Keratinocyte (primary cell): ENCODE measurements at places on chromosomes 7 and 10. TPM values are rescaled to one million over a fixed set of nuclear protein-coding genes. Genes with fewer than 3 reads are reported as not detected.

FAM25C gene
- 4.8 to 28.2 TPM (median 26.2 TPM) in 3 replicates for polyA plus RNA-seq

- H3K27ac ChIP-seq: peak overlapping the region; percentile 0
- no peaks in the 10 kb centered on the region for H3K27me3 ChIP-seq
- H3K36me3 ChIP-seq: peaks cover 3% of the 10 kb centered on the region
- no peak overlapping the region for H3K4me3 ChIP-seq
- H3K4me1 ChIP-seq: no peaks in the 10 kb centered on the region
- peak; percentile 36 for DNase-seq
Observed at GRCh38 chr7:5665094-5666025, 116.1 kb downstream of the RNF216 start.

DNA sequence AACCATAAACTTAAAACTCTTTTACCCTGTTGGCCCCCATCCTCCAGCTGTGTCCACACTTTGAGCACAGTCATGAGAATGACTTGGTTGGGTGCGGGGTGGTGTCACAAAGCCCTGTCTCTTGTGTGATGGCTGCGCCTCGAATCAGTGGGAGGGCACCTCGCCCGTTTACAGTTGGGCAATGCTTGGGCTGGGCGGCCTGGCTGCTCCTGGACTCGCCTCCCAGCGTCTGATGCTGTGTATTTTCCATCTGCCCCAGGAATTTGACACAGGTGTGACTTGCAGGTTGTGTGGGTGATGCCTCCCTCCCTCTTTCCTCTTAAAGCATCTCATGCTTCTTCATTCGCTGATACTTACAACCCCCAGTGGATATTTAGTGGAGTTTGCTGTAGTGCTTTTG, 33.7 kb downstream of the CHST12 start:
- H3K4me3 ChIP-seq: no peak overlapping the region
- H3K4me1 ChIP-seq: peaks cover 32% of the 10 kb centered on the region
- H3K27ac ChIP-seq: no peak overlapping the region
- no peak for DNase-seq
- H3K27me3 ChIP-seq: no peaks in the 10 kb centered on the region
- peaks cover 5% of the 10 kb centered on the region for H3K36me3 ChIP-seq

DNA sequence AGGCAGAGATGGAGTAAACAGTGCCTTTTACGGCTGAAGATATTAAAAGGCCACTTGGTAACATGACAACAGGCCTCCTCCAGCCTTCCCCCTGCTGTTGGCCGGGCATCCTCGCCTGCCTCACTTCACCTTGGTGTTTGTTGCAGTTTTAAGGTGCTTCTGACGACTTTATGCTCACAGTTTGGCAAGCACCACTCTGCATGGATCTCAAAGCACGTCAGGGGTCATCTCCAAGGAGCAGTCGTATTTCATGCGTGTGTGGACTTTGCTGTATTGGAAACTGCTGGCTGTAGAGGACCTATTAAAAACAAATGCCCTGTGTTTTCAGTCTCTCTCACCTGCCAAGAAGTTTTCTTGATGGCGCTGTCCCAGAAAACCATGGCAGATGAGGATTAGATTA, 483.1 kb downstream of the RPS24 start:
- no peaks in the 10 kb centered on the region for H3K4me1 ChIP-seq
- H3K4me3 ChIP-seq: no peak overlapping the region
- no peak overlapping the region for H3K27ac ChIP-seq
- DNase-seq: no peak
- no peaks in the 10 kb centered on the region for H3K27me3 ChIP-seq

SPDYE2B gene
- not detected in 3 replicates for polyA plus RNA-seq
